ENCODE measurements at places on chromosomes 3 and 15.

DNA sequence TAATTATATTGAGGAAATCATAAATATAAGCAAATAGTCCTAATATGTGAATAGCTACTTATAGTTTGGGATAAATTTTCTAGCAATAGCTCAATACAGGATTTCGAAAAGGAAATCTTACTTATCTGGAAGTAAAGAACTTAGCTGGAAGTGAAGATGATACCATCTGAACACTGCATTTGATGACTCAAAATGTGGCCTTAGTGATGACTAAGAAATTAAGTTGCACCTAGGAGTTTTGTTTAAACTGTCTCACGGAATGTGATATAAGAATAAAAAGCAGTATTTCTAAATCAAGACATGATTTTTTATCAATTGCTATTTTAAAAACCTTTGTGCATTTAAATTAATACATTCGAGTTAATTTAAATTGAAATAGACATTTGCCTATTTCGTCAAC is 91.2 kb downstream of the EOMES start:
- DNase-seq: no peak

- DNase-seq: no peak
These were observed 35.8 kb upstream of the CMTM7 start for GRCh38 chr3:32355751-32356291.

DNA sequence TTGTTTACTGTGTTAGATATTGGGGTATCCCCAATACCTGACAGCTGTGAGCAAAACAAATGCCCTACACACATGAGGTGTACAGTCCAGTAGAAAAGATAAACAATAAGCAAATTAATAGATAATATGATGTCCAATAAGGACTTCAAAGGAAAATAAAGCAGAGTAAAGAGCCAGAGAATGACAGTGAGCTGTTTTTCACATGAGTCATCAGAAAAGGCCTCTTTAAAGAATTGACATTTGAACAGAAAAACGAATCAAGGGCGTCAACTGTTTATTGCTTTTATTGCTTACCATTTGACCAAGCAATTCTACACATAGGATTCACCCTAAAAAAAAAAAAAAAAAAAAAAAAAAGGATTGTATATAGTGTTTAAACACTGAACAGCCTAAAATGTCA is 96.6 kb upstream of the FLNB start:
- no peak for DNase-seq

- no peak for DNase-seq
These were observed 357.9 kb downstream of the RORA start for GRCh38 chr15:60871152-60871551.

GRCh38 chr3:8505621-8506020 is 4.0 kb downstream of the LMCD1 start:
- no peak for DNase-seq

DNA sequence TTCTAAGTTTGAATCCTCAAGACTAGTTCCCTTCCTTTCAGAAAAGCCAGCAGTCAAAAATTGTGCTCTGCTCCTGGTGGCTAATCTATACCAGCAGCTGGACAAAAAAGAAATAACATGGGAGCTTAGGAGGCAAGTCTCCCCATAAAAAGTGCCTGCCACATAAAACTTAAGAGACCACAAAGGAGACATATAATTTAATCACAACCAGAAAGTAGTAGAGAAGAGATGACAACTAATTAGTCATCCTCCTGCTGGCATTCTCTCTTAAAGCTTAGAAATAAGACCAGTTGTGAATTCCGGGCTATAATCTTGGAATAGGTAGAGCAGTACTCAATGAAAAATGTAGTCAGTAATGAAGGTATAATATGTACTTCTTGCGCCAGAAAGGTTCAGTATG is 20.2 kb upstream of the IMPG2 start:
- DNase-seq: no peak

DNA sequence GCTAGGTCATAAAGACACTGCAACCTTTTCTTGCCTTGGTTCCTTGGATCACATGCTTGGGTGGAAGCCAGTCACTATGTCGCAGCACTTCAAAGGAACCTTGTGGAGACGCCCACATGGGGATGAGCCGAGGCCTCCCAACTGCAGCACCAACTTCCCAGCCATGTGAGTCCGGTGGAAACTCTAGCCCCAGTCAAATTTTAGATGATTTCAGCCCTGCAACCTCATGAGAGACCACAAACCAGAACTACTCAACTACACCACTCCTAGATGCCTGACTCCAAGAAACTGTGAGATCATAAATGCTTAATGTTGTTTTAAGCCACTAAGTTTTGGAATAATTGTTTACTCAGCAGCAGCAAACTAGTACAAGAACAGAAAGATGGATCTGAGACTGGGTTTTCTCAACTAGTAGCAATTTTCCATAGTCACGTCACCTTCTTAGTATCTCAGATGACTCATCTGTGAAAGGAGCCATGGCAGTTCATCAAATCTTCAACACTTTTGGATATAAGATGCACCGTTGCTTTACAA is 86.5 kb downstream of the MB21D2 start:
- no peak for DNase-seq

DNA sequence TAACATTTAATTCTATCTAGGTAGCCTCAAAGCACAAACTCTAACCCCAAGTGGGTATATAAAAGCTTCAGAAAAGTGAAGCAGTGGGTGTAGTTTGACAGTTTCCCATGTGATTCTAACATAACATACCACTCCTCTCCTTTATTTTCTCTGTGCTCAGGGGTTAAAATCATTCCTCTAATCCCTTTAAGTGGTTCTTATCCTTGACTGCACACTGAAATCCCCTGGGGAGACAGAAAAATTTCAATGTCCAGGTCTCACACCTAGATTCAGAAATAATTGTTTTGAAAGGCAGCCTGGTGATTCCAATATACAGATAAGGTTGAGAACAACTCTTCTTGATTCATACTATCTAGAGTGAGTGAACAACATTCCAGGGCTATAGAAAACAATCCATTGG is 986.4 kb downstream of the ROBO1 start:
- no peak for DNase-seq

- DNase-seq: no peak
These were observed 47.9 kb upstream of the TRAK1 start for GRCh38 chr3:42043099-42043813.
